Stimulated activated CD8-positive, alpha-beta memory T cell treated with anti-CD3 and anti-CD28 coated beads, Interleukin-7, amount 100 ng/mL, for 4 hours (primary cell): ENCODE measurements at places on chromosomes 6 and 20.

DNA sequence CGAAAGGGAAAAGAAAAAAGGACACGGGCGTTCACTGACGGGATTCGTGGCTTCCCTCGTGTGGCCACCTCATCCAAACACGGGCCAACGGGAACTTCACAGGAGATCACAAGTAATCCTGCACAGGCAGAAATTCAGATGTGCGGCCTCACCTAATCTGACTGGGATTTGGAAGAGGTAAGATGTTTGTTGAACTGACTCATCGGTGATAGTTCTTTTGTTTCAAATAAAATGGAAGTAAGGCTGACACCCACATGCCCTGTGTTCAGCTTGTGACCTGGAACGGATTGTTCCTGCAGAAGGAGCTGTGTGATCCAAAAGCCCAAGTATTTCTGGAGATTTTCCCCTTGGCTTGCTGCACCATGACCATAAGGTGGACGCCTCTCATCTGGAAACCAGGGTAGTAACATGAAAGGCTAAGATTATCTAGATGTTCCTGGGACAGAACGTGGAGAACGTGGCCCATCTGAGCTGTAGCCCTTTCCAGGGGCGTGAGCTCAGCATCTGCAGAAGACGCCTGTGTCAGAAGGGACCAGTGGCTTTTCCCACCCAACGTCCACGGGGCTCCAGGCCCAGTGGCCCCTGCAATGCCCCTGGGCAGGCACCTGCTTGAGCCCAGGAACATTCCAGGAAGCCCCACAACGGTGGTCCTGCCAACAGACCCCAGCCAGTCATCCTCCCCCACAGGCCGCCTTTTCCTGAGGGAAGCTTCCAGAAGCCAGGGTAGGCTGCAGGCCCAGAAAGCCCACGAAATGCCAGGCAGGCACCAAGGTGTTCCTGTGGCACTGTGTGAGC, 39.7 kb downstream of the DLL1 start:
- no peak for DNase-seq

DNA sequence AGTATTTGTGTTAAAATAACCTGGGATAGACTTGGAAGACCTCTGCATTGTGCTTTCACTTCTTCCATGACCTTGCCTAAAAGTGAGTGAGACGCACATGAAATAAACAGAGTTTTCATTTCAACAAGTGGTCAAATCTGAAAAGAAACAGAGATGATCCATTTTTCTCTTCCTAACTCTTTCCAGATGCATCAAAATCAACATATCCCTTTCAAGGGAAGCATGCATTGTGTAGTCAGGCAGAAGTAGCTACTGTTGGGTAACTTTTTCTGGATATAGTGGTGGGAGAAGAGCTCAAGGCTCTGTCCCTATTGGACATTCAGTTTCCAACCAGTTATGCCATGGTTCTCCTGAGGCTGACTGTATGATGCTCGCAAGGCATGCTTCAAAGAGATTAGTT, 233.0 kb upstream of the JAG1 start:
- no peak for DNase-seq

- no peak for DNase-seq
Observed at GRCh38 chr20:46945465-46945864, 50.8 kb downstream of the EYA2 start.

GRCh38 chr6:150535818-150536220, 63.9 kb upstream of the PLEKHG1 start:
- DNase-seq, result no peak

DNA sequence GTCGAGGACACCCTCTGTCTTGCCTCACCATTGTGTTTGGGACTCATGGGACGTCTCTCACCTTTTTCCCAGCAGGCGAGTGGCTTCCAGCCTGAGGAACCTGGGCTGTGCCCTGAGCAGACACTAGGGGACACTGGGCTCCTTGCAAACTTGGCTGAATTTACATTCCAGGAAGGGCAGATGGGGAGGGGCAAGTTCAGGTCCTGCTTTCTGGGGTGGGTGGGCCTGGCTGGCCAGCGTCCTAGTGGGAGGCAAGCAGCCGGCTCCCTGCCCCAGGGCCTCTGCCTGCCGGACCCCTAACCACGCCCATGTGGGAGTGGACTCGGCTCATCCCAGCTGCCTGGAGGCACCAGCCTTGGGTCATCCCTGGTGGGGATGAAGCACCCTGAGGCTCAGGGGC, 48.2 kb upstream of the MLN start:
- DNase-seq, result no peak

DNA sequence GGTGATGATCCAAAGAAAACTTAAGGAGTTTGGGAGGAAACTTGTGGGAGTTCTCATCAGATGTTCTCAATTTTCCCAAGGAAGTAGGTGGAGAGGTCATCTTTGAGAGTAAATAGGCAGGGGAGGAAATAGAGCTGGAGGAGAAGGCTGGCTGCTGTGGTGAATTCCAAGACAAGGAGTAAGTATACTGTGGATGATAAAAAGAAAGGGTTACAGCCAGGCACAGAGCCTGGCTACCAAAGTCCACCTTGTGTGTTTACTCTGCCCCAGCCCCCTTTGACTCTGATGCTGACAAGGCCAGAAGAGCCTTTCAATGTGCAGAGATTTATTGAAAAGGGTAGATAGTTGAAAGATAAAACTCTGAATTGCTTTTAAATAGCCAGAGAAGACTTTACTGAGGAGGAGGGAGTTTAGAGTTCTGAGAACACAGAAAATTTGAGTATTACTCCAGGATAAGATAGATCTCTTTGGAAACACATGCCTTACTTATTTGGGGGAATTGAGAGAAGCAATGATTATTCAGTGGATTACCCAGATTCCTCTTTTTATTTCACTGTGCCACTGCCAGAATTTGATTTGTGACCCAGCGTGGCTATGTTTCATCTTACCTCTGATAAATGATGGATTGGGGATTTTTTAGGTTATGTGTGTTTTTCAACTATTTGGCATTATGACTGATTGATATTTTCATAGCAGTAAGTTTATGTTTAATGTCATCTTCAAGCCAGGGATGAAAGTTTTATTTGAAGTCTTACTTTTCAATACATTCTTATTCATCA, 182.6 kb upstream of the JAG1 start:
- DNase-seq, result no peak

DNA sequence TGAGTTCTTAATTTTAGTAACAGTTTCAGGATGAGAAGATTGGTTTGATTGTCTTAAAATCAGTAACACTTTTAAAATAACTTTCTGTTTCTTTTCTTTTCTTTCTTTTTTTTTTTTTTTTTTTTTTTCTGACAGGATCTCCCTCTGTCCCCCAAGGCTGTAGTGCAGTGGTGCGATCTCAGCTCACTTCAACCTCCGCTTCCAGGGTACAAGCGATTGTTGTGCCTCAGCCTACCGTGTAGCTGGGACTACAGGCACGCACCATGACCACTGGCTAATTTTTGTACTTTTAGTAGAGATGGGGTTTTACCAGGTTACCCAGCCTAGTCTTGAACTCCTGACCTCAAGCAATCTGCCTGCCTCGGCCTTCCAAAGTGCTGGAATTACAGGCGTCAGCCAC, 33.7 kb upstream of the KCNQ5 start:
- no peak for DNase-seq

- DNase-seq, result peak; percentile 26
Observed at GRCh38 chr6:7137335-7138045, 29.7 kb downstream of the RREB1 start.

GRCh38 chr20:47818996-47819609, 33.8 kb upstream of the SULF2 start:
- no peak for DNase-seq

GRCh38 chr20:63706852-63707557, 771 bp downstream of the ARFRP1 start:
- peak; percentile 43 for DNase-seq

- no peak for DNase-seq
Observed at GRCh38 chr6:146028851-146029572, at the start of gene GRM1. Gene GRM1 (plus strand): TSS chr6:146029062. CDS start chr6:146029518, 456 bp downstream.

DNA sequence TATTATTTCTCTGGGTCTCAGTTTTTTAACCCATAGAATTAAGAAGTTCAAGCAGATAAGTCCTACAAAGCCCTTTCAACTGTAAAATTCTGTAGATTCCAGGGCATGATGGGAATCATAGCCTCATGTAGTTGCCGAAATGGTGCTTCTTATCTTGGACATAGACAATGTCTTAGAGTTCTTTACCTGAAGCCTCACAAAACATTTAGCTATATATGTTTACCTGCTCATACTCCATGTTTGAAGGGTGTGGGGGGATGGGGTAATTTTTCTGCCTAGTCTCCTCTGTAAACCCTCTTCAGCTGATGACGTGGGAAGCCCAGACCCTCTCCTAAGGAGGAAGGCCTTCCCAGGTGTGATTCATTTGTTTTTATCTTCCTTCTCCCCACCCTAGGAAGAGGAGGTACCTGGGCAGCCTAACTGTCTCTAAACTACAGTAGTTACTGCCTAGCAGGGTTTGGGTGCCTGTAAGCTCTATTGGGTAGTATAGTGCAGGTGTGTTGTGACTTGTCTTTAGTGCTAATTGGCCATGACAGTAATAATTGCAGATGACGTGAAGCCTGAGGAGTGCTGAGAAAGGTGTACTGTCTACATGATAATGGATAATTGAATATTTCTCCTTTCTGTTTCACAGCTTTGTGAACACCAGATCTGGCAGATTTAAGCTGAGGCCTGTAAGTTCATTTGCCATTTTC, 230.8 kb downstream of the TFAP2B start:
- DNase-seq, result no peak

DNA sequence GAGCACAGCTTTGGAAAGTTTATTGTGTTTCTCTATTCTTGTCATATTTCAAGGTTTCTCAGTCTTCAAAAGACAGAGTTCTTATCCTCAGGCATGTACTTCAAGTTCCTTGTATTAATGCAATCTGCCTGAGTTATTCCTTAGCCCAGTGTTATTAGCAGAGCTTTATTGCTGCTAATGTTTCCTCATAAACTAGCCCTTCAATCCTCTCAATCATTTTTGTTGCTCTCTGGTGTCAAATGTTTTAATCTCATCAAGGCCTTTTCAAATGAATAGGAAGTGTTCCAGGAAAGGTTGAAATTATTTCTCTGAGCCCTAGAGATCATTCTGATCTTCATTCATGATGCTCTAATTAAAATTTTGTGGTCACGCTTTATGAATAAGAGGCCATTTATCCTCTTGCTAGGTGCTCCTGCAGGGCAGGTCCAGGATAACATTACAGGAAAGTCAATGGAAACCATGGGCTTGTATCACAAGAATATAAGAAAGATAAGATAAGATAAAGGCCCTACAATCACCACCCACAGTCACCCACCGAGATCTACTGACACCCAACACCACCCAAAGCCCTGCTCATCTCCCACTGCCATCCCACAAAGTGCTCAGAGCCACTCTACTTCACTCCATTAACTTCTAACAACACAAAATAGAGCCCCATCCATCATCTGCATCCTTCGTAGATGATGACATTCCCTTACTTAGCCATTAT, 125.9 kb downstream of the COL9A1 start:
- no peak for DNase-seq

GRCh38 chr6:45163952-45164766, 164.0 kb upstream of the RUNX2 start:
- no peak for DNase-seq

DNA sequence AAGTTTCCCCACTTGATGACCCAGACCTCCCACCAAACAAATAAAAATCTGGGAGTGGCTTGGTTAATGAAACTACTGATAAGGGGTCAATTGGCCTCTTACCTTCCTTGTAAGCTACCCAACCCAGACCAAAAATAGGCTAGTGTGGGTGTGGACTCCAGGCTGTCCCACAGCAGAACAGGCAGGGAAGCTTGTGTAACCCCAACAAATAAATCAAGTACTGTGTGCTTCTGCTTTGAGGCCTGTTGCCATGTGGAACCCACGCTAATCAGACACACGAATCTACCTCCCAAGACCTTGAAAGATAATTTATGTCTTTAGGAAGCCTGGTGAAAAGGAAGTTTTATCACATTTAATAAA, 33.7 kb upstream of the PAQR8 start:
- DNase-seq, result no peak

GRCh38 chr20:60573003-60573680, 614.9 kb downstream of the CDH26 start:
- DNase-seq, result no peak

- DNase-seq, result no peak
Observed at GRCh38 chr20:11981366-11981947, 63.8 kb downstream of the BTBD3 start.

DNA sequence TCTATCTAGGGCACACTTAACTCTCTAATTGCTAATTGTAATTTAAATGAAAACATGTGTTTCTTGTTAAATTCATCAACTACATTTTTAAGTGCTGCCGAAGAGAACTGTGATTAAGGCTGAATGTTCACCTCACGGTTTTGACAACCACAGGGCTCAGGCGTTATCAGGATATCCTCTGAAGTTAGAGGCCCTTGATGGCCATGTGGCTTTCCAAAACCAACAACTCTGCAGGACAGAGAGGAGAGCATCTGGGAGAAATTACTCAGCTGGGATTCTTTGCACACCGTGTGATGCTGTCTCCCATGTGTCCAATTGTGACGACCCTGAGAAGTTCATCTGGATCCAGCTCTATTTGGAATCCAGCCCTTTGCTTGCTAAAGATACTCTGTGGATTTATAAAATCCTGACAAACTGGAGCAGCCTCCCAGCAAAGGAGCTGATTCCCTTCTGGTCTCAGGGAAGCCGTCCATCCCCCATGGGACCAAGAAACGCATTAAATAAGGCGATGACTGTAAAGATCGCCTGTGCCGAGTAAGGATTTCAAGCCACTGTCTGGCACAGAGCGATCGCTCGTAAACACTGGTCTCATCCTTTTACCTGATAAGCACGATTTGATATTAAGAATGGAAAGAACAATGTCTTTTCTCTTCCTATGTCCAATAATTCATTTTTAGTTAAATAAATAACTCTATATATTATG, 401.1 kb downstream of the CD83 start:
- DNase-seq, result no peak

DNA sequence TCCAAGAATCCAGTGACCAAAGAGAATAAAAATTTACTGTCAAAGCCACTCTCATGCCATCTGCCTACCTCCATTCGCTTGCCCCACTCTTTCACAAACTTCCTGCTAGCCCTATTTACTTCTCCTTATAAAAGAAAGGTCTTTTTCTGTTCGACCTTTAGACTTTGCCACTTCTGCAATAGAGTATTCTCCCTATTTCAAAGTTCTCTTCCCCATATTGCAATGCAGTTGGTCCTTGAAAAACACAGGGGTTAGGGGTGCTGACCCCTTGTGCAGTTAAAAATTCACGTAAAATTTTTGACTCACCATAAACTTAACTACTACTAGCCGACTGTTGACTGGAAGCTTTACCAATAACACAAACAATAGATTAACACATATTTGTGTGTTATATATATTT, 15.0 kb downstream of the CCN2 start:
- DNase-seq, result no peak

- DNase-seq, result no peak
Observed at GRCh38 chr6:131980791-131981623, 29.8 kb upstream of the CCN2 start.

GRCh38 chr6:15036690-15037245, 209.1 kb upstream of the JARID2 start:
- DNase-seq, result no peak

DNA sequence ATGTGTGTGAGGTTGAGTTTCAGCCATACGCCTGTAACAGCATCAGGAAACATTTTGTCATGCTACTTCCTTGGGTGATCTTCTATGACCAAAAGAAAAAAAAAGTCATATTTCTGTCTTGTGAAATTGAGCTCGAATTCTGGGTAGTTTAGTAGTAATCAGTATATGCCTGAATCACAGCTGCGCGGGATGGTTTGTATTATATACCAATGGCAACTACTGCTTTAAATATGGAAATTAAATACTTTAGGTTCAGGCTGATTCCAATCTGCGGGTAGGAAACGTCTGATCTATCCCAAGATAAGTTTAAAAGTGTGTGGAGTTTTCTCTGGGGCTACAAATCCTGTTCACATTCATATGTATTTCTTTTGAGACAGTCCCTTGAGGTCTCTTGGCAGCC, 115.6 kb upstream of the FERMT1 start:
- no peak for DNase-seq

- no peak for DNase-seq
Observed at GRCh38 chr20:24212494-24212893, 223.9 kb upstream of the GGTLC1 start.
